ENCODE measurements at places on chromosomes 13 and 19.

- DNase-seq = no peak
These were observed 12.4 kb downstream of the WDR87 start for GRCh38 chr19:37893845-37894575.

- DNase-seq = no peak
These were observed 6.7 kb downstream of the ZNF793 start for GRCh38 chr19:37513397-37513796.

GRCh38 chr13:79389026-79389425, 17.0 kb downstream of the RBM26 start:
- no peak for DNase-seq

DNA sequence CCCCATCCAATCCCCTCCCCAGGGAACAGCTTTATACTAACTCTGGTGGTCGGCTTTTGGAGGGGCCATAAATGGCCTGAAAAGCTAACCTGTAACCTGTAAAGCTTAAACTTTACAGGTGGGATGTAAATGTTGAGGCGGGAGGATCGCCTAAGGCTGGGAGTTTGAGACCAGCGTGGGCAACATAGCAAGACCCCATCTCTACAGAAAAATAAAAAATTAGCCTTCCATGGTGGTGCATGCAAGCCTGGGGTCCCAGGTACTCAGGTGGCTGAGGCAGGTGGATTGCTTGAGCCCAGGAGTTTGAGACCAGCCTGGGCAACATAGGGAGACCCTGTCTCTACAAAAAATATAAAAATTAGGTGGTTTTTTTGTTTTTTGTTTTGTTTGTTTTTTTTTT, 18.5 kb downstream of the CARM1 start:
- no peak for DNase-seq

- DNase-seq = no peak
These were observed 1305.2 kb upstream of the PCDH9 start for GRCh38 chr13:68535329-68535728.

DNA sequence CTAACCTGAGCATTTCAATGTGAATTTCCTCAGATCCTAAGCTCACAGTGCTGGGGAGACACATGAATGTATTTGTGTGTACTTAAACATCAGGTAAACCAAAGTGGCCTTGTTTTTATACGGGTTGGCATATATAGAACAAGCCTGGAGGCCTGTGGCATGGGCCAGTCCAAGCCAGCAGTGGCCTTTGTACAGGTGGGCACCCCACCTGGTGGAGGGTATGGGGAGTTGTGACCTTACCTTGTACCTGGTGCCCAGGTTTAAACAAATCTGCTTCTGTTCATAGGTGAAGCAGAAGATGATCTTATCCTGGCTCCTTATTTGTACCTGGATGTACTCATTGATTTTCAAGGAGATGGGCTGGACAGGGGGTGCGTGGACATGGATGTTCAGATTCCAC, 71.0 kb downstream of the ERICH6B start:
- no peak for DNase-seq

- no peak for DNase-seq
These were observed 33.1 kb downstream of the RGCC start for GRCh38 chr13:41490371-41491015.

GRCh38 chr13:85283408-85283807, 515.8 kb downstream of the SLITRK6 start:
- no peak for DNase-seq

GRCh38 chr13:33859691-33860303, 41.8 kb downstream of the RFC3 start:
- DNase-seq = no peak

DNA sequence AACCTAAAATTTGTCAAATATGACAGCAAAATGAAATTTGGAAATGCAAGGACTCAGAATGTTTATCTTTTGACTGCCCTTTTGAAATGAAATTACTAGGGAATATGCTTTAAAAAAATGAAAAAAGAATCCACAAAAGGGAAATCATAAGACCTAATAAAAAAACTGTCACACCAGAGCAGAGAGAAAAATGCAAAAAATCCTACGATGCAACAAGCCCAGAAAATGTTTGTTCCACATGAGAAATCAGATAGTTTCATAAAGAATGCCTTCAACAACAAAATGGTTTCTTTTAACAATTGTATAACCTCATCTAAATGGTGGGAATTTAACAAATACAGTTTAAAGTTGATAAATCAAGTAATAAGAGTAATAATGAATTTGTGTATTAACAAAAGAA, 8.0 kb downstream of the LPAR6 start:
- DNase-seq = no peak

DNA sequence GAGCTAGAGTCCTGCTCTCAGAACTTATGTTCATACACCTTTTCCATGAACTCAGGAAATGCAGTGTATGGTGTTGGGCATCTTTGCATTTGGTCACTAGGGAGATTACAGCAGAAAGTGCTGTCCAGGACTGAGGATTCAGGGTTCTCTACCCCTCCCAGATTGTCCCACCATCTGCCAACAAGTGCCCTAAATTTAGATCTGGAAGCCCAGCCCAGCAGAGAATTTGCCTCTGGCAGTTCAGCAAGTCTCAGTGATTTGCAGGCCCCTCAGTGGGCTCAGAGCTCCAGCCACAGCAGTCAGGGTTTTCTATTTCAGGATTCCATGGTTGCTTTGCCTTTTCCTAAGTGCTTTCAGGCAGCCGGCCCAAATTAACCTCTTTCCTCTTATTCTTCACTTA, 23.4 kb downstream of the CNFN start:
- no peak for DNase-seq

DNA sequence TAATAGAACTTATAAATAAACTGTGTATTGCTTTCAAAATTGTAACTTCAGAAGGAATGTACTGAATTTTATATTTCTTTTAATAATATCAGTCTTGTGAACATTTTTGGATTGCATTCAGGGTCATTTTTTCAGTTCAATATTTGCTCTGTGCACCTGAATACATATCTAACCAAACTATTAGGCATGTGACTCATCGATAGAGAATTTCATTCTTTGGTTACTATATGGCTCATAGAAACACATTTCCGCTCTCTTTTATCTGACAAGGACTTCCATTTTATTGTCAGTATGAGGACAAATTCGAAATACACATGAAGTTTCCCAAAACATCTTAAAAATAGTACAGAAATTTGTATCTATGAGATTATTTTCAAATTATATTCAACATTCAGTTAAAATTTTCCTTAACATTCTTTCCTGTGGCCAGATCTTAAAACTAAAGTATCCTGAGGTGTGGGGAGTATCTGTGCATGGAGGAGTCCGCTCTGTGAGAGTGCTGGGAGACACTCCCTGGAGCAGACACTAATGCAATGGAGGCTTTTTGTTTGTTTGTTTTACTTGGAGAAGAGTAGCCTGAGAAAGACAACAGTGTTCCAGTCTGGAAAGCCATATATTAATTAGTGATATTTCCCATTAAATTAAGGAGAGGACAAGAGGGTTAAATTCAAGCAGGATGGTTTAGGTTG, 483.6 kb downstream of the PCDH20 start:
- DNase-seq = no peak

GRCh38 chr19:33812388-33813330, 16.0 kb downstream of the KCTD15 start:
- DNase-seq = no peak

GRCh38 chr13:75825594-75825993, 189.5 kb downstream of the LMO7 start:
- no peak for DNase-seq

DNA sequence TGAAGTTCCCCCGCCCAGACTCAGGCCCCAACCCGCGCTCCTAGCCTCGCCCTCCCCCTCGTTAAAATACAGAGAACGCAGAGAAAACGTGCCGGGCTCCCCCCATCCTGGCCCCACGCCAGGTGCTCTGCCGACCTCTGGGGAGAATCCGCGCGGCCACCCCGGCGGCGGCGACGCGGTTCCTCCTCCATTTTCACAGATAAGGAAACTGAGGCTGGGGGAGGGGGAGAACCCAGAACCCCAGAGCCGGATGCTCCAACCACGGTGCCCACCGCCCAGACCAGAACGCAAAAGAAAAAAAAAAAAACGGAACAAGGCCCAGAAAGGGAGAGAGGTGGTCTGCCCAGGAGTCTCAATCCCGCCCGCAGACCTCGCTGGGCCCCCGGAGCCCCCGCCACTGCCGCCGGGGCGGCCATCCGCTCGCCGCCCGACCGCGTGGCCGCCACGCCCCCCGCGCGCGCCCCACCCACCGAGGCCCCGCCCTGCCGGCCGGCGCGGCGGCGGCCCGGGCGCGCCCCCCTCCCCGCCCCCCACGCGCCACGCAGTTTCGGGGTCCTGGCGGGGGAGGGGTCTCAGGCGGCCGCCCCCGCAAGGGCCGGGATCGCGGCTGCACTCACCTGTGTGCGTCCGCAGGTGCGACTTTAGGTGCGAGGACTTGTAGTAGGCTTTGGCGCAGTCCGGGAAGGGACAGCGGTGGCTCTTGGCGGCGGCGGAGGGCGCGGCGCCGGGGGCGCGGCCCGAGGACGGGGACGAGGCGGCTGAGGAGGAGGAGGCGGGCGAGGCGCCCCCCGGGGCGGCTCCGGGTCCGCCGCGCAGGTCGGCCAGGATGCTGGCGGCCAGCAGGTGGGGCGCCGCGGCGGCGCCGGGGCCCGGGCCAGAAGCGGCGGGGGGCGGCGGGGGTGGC, 703 bp downstream of the KLF16 start:
- no peak for DNase-seq

DNA sequence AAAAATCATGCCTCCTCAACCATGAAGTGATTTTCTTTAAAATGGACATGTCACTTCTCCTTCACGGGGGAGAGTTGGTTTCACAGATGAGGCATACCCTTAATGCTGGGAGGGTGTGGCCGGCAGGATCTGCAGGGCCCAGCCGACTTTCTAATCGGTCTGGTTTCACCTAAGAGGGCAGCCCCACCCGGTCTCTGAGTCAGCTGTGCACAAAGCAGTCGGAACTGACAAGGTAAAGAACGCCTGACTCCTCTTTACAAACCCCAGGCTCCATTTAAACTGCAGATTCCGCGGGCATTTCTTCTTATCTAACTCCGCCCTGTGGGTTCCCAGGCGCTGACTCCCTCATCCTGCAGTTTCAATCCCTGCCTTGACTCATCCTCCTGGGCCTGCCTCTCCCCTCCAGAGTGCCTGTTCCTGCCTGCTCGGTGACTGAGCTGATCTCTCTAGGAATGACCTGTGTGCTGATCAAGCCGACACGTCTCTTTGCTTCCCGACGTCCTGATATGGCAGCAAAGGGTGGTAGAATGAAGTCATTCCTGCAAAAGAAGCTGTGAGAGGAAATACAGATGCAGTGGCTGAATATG, 63.4 kb downstream of the EFNB2 start:
- DNase-seq = peak; percentile 31

DNA sequence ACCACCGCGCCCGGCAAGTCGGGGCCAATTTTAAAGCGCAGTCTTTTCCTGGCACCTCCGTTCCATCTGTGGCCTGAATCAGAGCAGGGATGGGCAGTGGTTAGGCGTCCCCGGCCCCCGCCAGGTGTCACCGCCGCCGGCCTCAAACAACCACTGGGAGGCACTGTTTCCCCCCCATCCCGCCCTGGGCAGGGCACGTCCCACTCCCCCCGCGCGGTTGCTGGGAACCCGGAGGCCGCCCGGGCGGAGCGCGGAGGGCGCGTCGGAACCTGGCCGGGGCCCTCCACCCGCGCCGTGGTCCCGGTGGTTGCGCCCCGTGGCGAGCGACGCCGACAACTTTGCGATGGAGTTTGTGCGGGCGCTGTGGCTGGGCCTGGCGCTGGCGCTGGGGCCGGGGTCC, at the start of gene GRIN3B:
Gene GRIN3B (plus strand): TSS at position 325 of the 400 bp plus-strand sequence. CDS start 19 bp downstream, at position 344.
- DNase-seq = no peak

DNA sequence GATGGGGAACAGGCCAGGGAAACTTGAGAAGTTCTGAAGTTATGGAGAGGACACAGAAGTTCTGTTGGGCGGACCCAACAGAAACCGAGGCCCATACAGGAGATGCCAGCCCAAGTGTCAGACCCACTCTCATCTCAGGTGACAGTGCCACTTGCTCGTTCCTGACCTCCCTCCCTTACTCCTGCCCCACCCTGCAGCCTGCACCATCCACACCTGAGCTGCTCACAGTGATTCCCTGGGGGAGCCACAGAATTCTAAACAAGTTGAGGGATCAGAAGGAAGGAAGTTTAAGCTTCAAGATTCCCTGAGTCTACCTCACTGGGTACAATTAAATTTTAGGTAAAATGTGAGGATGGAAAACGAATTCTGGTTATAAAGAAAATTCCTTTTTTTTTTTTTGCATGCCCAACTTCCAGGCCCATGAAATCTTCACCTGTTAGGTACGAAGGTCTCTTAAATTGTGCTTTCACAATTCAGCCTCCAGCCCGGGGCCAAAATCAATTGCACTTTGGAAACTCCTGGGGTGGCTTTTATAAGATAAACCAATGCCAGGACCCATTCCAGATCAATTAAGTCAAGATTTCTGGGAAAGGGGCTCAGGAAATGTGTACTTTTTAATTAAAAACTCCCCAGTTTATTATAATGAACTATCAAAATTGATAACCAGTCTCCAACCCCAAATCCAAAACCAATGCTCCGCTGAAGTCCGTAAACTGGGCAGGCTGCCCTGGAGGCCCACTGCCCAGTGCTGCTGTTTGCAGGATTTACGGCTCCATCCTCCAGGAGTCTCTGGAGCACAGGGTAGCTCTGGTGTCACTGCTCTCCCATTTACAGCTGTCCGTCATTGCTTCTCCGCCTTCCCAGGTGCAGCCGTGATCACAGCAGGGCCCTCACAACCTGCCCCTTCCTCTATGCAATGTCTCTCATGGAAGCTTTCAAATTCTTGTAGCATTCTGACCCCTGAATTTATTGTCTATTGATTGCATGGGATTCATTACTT, 643.5 kb downstream of the UQCRFS1 start:
- DNase-seq = no peak

- DNase-seq = peak; percentile 13
These were observed 865 bp downstream of the ZNF382 start for GRCh38 chr19:36605877-36606478.

DNA sequence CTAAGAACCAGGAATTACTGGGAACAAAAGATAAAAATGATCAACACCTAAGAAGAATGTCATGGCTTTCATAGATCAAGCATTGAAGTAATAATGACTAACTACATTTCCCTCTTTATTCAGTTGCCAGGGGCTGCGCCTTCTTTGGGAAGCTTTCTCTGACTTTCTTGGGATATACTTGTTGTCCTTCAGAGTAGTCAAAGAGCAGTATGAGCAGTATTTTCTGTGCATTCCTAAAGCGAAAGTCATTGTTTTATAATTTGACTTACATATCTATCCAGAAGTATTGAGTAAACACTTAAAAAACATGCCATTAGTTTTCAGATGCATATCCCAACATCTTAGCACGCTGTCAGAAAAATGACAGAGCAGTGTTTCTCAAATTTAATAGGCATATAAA, 2412.4 kb downstream of the PCDH9 start:
- DNase-seq = no peak

- no peak for DNase-seq
These were observed 42.1 kb downstream of the STK24 start for GRCh38 chr13:98534821-98535220.

GRCh38 chr19:54168174-54168917, 4.6 kb downstream of the TMC4 start:
- peak; percentile 20 for DNase-seq

- DNase-seq = no peak
These were observed 15.6 kb upstream of the LHFPL6 start for GRCh38 chr13:39618561-39618960.

DNA sequence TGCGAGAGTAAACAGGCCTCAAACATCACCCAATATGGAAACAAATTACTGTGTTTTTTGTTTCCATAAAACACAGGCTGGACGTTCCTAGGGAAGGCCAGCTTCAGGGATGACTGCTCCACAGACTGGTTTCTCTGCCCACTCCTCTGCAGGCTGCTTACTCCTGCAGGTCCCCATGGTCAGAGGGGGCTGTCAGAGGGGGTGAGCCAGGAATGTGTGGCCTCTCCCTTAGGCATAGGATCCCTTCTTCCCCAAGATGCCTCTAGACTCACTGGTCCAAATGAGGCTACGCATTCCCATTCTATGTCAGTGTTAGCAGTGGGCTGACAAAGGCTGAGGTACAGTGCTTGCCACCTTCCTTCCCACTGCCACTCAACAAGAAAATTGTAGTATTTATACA, 229.8 kb downstream of the LHFPL6 start:
- DNase-seq = no peak
